NK-92 treated with Interleukin-12 subunit alpha and Interleukin-12 subunit beta, amount 100 ng/mL, for 24 hours (cell line): ENCODE measurements at places on chromosomes 13 and 19.

DNA sequence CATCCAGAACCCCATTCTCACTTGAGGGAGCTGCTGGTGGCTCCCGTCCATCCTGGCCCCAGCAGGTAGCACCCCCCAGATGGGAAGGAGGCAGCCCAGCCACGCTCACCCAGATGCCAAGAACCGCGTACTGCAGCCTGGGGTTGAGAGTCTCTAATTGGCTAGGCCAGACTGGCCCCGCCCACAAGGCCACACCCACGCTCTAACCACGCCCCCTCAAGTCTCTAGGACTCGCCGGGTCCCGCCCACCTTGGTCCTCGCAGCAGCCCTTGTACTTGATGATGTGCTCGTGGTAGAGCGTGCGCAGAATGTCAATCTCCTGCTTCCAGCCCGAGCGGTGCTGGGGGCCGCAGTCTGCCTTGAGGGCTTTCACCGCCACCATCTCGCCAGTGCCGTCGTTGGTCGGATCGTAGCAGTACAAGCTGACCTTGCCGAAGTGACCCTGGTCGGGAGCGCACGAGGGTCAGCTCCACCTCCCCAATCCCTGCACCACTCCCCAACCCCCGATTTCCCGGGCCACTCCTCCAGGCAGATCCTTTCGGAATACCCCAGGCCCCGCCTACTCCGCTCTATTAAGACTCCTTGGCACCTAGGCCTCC is 14.5 kb upstream of the ICAM3 start:
- DNase-seq, result no peak

- no peak for DNase-seq
Measured at GRCh38 chr13:105982219-105982930, 553.1 kb downstream of the EFNB2 start.

DNA sequence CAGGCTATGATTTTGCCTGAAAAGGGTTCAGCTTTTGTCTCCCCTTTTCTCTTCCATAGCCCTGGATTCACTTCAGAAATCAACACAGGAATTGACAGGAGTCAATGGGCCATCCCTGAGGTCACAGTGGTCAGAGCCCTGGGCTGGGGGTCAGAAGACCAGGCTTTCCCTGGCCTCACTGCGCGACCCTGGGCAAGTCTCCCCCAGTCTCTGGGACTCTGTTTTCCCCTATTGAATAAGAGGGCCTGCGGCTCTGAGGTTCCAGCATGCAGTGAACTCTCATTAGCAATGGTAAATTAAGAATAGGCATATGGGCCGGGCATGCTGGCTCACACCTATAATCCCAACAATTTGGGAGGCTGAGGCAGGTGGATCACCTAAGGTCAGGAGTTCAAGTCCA is 30.7 kb upstream of the VSTM2B start:
- DNase-seq, result no peak

DNA sequence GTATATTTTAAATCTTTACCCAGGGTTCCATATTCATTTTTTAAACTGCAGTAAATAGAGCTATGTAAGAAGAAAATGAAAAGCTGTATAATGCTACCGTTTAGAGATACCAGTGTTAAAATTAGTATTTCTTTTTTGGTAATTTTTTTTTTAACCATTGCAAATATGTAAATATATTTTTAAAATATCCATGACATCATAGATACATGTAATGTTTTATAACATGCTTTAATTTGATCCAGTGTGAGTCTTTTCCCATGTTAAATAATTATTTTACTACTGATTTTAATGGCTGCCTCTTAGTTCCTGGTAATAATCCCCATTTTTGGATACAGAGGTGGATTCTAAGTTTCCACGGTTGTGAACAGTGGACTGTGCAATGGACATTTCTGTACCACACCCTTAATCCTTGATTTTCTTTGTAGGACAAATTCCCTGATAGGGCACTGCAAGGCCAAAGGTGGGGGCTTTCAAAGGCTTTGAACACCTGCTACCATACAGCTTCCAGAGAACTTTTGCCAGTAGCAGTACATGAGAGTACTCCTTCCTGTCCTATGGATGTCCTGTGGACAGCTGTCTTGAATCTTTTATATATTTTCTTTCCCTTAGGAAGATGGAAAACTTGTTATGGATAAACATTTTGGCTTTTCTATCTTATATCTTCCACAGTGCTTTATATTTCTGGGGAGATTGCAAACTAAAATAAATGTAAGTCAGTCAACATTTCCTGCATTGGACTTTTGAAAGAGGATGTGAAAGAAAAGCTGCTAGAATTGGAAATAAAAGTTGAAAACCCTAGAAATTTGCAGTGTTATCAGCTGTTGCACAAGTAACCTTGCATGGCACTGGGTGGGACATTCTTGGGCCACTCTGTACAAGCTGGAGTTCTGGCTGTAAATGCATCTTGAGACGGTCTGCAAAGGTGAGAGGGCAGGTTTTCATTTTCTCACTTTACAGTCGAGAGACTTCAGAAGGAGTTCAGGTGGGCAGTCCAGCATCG is 46.8 kb downstream of the ARHGEF7 start:
- DNase-seq, result no peak

DNA sequence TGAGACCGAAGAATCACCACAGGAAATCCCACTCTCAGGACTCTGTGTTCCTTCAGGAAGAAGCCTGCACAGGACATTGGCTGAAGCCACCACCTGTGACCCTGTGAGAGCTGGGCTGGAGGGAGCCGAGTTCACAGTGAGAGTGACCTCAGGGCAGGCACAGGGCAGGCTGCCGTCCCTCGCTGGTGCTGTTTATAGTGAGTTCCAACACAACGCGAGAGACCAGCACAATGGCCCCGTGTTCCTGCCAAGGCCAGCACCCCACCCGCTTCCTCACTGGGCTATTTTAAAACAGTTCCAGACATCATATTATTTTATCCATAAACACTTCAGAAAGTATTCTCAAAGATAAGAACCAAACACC is 18.4 kb upstream of the GAS6 start:
- DNase-seq, result no peak

DNA sequence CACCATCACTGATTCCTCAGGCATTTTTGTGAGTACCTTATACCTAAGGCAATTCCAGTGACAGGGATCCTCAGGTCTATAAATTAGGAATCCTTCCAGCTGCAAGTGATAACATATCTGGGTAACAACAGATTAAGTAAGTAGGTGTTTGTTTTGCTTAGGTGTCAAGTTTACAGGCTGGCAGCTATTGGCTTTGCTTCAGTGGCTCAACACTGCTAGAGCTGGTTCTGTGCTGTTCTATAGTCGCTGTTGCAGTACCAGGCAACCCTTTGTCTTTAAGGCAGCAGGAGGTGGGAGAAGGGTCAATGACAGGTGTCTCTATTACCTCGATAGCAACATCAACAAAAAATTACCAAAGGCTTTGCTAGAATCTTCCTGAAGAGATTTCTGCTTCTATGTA is 27.0 kb downstream of the SLC10A2 start:
- no peak for DNase-seq

- DNase-seq, result no peak
Measured at GRCh38 chr19:291006-291521, at the start of gene PLPP2. TSS of gene PLPP2 (minus strand) at chr19:291403. CDS start at chr19:291336, 67 bp downstream.

DNA sequence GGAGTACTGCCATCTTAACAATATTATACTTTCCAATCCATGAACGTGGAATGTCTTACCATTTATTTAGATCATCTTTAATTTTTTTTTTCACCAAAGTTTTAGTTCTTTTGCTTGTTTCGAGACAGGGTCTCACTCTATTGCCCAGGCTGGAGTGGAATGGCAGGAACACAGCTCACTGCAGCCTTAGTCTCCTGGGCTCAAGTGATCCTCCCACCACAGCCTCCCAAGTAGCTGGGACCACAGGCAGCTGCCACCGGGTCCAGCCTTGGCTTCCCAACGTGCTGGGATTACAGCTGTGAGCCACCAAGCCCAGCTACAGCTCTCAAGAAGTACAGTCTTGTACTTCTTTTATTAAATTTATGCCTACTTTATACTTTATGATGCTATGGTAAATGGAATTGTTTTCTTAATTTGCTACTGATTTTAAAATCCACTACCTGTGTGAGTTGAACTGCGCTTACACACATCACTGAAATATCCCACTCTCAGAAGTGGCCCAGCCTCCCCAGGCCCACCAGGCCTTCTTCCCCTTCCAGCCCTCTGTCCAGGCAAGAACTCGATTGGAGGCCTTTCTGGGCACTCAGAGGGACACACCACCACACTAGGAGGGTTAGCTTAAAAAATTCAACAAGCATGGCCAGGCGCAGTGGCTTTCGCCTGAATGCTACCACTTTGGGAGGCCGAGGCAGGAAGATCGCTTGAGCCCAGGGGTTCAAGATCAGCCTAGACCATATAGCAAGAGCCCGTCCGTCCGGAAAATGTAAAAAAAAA is 1.0 kb upstream of the PGLS start:
- DNase-seq, result no peak

- peak; percentile 86 for DNase-seq
Measured at GRCh38 chr19:57279418-57280164, 694 bp upstream of the ZNF460 start.

DNA sequence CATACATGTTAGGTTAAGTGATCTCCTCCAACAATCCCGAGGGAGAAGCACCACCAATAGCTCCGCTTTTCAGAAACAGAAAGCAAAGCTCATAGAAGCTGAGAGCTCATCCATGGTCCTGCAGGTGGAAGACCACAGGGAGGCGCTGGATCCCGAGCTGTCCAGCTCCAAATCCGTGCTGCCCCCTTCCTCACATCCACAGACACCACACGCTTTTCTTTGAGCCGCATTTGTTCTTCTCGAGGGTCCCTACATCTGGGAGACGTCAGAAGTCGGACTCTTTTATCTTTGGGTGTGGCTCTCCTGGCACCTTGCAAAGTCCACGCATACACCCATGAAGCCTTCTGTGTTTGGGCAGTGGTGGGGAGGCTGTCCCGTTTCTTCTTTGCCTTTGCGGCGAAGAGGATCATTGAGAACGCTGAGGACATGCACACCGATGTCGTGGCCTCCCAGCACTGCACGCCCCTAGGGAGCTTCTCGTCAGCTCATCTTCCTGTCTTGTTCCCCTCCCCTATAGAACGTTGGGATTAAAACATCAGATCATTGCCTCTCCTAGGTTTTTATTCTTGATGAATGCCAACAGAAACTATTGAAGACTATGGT is 184.8 kb downstream of the TEX29 start:
- DNase-seq, result no peak

DNA sequence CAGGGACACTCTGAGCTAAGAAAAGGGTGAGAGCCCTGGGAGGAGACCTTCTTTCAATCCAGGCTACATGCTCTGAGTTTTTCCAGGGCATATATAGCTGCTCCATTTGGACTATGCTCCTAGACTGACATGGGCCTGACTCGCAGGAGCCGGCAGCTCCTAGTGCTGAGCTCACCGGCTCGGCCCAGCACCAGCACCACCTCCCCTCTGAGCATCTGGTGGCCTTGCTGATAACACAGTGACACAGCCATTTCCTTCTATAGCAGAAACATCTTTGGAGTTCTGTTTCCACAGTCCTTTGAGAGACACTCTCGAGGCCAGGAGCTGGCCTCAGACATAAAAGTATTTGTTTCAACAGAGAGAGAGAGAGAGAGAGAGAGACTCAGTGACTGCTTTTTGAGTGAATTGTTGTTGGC is 184.9 kb downstream of the TM9SF2 start:
- DNase-seq, result no peak

- DNase-seq, result no peak
Measured at GRCh38 chr13:75136151-75136550, 345.8 kb downstream of the TBC1D4 start.

- DNase-seq, result no peak
Measured at GRCh38 chr19:38727868-38728660, 16.2 kb downstream of the CAPN12 start.

DNA sequence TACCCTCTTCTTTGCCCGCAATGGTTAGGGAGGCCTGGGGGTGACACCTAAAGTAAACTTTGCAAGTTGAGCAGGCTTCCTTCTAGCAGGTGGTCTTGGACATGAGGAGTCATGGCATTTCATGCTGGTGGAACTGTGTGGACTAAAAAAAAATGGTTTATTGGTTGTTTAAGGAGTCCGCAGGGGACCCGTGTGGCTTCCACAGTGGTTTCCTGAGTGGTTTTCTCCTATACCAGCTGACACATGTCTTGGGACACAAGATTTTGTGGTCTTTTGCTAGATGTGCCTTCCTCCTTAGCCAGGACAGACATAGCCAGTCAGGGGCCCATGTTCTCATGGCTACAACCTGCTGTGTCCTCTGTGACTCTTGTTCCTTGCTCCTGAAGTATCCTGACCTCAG is 1.5 kb downstream of the ZNF543 start:
- no peak for DNase-seq

GRCh38 chr13:41004875-41005693 is 14.0 kb downstream of the ELF1 start:
- no peak for DNase-seq

- no peak for DNase-seq
Measured at GRCh38 chr13:53301449-53301848, 272.8 kb downstream of the OLFM4 start.

- no peak for DNase-seq
Measured at GRCh38 chr19:8552810-8553209, 24.4 kb downstream of the MYO1F start.

- no peak for DNase-seq
Measured at GRCh38 chr19:49953416-49953815, 7.6 kb downstream of the SIGLEC11 start.

DNA sequence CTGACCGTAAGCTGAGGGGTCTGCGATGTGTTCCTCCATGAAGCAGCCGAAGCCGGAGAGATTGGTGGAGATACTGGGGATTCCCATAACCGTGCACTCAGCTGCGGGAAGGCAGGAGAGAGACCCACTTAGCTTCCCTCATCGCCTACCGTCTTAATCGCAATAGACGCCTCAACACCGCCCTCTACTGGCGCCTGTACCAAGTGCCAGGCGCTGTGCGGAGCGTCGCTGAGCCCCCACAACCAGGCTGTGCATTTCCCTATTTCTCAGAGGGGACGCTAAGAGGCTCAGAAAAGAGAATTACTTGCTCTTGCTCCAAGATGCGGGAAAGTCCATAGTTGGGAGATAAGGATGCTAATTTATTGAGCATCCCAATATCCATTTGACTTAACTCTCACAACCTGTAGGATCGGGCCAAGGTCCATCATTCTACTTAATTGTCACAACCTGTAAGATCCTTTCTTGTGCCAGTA is 5.8 kb downstream of the FTL start:
- DNase-seq, result no peak

GRCh38 chr19:7527516-7528191 is 5.2 kb downstream of the MCOLN1 start:
- DNase-seq, result no peak

GRCh38 chr19:3819989-3820388 is 33.8 kb upstream of the MATK start:
- no peak for DNase-seq
